ENCODE measurements at places on chromosomes 6 and 20.

GRCh38 chr6:10465629-10466499, 51.0 kb upstream of the TFAP2A start:
- no peak for DNase-seq

DNA sequence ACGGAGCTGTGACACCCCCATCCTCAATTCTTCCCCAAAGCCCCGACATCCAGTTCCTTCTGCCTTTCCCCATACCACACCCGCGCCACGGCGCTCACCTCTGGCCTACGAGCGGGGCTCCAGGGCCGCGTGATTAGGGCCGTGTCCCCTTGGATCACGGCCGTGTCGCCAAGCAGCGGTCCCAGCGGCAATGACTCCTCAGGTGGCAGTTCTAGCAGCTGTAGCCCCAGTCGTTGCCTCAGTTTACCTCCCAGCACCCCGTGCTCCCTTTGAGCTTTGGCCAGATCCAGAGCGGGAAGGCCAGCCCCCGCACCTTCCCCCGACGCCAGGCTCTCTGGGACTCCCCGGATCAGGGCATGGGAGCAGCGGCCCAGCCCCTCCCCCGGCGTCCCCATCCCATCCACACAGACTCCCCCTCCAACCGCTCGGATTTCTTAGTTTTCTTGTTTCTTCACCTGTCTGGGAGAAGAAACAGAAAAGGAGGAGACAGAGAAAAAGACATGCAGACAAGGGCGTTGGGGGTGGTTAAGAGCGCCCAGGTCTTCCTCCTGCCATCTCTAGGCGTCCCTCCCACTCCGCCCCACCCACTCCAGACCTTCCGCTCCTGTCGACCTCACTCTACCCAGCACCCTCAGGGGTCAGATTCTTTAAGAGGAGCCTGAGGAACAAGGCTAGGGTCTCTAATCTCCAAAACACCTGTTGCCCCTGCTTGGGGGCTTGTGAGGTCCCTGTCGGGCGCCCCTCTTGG, at the start of gene DDAH2:
TSS of gene DDAH2 (minus strand) at position 533 of the 748 bp plus-strand sequence. CDS start at position 395, 138 bp downstream.
- DNase-seq: no peak

- no peak for DNase-seq
Observed at GRCh38 chr6:25042536-25042935, 106.8 kb upstream of the RIPOR2 start.

- DNase-seq: no peak
Observed at GRCh38 chr6:126764104-126764503, 354.4 kb upstream of the RSPO3 start.

DNA sequence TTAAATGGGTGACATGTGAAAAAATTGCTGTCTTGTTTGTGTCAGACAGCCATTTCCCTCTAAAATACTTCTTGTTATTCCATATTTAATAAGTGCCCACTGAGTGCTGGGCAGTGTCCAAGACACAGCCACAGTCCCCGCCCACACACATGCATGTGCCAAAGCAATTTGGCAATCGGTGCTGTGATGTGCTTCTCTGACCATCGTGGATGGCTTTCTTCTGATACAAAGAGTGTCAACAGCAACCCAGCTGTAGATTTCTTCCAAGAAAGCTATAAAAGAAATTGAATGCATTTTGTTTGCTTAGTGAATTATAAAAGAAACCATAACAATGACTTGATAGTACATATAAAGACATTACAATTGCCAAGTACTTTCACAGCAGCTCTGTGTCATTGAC, 140.5 kb upstream of the ATXN1 start:
- DNase-seq: no peak

DNA sequence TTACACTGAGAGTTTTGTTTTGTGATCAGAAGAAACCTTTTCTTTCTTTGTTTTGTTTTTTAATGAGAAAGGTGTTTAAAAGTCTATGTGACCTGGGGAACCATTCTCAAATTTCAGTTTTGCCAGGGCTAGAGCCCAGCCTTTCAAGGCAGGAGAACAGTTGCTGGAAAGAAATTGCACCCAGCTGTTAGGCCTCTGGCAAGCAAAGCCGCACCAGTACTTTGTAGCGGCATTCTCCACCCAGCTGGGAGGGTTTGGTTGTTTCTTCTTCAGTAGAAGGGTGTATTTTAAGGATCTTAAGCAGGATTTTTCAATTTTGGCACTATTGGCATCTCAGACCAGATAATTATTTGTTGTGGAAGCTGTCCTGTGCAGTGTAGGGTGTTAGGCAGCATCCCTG, 16.6 kb upstream of the MAPK13 start:
- DNase-seq: no peak

DNA sequence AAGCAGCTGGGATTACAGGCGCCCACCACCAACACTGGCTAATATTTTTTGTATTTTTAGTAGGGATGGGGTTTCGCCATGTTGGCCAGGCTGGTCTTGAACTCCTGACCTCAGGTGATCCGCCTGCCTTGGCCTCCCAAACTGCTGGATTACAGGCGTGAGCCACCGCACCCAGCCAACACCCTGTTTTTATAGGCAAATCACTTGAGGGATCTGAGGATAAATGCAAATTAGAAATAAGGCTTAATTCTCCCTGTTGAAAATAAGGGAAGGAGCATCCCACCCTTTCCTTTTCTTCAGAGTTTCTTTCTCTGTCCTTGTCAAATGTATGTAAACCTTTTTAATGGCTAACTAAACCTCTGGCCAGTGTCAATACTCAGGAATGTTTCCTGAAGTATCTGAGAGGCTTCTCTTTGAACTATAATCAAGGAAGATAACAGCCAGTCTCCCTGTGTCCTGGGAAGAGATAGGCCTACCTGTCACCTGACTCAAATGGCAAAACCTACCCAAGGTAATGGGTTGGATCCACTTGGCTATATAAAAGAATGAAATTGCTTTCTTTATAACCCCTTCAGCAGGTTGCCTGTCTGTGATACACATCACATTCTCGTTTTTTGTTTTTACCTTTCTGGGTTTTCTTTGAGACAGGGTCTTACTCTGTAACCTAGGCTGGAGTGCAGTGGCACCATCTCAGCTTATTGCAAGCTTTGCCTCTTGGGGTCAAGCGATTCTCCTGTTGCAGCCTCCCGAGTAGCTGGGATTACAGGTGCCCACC, 64.5 kb upstream of the TNFAIP3 start:
- DNase-seq: no peak

DNA sequence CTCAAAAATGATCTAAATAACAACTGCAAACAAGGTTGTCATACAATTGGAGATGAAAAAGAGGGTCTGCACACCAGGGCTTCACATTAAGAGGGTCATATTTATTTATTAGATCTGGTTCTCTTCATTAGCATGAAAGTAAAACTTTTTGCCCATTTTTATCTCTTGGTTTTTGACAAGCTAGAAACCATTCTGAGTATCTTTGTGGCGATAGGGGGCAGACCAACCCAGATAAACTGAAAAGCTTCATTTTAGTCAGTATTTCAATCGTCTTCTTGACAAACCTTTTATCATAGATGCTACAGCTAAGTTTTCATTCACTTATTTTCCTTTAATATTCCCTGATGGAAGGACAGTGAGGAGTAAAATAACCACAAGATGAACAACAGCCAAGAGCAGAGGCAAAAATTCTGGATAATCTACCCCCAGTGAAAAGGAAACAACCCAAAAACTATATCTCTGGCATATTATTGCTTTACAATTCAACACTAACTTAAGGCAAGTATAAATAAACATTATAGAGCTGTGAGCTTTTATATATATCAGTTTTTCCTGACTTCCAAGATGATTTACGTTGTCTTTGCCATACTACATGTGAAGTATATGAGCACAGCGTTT, 45.2 kb downstream of the THEMIS start:
- peak; percentile 7 for DNase-seq
